ENCODE measurements at places on chromosomes 12 and 14.

GRCh38 chr14:80055667-80056496 is 155.4 kb downstream of the DIO2 start:
- DNase-seq, result peak; percentile 46

GRCh38 chr14:75214558-75214957 is 38.1 kb upstream of the TMED10 start:
- DNase-seq, result no peak

- peak; percentile 31 for DNase-seq
Measured at GRCh38 chr14:92122351-92122677, 545 bp downstream of the CPSF2 start.

DNA sequence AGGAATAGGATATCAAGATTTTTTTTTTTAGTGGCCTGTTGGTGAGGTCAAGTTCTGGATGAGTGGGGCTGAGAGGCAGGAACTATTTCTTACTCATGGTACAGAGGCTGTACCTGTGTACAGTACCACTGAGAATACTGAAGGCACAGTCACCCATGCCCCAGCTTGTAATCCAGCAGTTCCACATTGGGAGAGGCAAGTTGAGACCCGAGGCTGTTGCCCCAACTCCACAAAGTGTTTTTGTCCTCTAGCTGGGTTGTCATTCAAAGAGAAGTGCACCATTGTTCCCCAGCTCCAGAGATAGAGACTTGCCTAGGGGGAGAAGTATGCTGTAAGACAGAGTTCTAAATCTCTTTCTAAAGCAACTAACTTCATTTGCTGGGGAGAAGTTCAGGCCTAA is 38.7 kb downstream of the ARID2 start:
- no peak for DNase-seq

DNA sequence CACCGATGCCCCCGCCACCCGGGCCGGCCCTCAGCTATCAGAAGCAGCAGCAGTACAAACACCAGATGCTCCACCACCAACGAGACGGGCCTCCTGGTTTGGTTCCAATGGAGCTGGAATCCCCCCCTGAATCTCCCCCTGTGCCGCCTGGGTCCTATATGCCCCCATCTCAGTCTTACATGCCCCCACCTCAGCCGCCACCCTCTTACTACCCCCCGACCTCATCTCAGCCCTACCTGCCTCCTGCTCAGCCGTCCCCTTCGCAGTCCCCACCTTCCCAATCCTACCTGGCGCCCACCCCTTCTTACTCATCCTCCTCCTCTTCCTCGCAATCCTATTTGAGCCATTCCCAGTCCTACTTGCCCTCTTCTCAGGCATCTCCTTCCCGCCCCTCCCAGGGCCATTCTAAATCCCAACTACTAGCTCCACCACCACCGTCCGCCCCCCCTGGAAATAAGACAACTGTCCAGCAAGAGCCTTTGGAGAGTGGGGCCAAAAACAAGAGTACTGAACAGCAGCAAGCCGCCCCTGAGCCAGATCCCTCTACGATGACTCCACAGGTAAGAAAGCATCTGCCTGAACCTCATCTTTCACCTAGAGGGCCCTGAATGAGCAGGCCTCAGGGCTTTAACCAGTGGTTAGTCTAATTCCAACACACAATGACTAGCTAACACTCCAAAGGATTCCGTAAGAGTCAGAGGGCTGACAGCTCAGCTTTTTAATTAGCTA is 851 bp downstream of the YLPM1 start:
- DNase-seq, result peak; percentile 18
